ENCODE measurements at places on chromosomes 7 and 10.

DNA sequence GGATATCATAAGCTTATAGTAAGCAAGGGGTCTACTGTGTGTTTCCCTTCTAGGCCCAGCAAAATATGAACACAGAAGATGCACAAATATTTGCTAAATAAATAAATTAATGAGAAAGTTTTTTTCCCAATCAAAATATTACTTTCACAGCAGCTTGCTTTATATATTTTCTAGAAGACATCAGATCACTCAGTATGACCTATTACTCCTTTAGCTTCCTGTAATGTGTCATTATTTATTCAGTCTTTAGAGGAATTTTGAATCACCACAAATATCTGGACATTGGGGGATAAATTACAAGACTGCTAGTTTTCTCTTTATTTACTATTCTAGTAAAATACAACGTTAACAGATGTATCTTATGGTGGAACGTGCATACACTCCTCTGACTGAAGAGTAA is 765.8 kb upstream of the POM121L12 start:
- DNase-seq = no peak

- DNase-seq = no peak
Observed at GRCh38 chr10:76324283-76324682, 892.9 kb downstream of the LRMDA start.

- no peak for DNase-seq
Observed at GRCh38 chr10:57815949-57816348, 451.7 kb downstream of the IPMK start.

DNA sequence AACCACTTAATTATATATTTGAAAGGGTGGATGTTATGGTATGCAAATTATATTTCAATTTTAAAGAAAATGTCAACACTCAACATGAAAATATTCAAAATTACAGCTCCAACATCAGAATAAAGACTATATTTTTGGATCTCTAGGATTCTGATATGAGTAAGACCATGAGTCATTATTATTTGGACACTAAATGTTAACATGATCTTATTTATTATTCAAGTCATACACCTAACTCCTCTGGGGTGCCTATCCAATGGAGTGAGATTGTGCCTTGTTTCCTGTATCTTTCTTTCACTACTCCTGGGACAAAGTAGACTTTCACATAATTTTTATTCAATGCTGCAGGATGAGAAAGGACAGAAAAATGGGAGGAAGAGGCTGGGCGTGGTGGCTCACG is 135.2 kb upstream of the PRSS1 start:
- DNase-seq = no peak

- DNase-seq = no peak
Observed at GRCh38 chr7:38878694-38879457, 30.1 kb downstream of the VPS41 start.

DNA sequence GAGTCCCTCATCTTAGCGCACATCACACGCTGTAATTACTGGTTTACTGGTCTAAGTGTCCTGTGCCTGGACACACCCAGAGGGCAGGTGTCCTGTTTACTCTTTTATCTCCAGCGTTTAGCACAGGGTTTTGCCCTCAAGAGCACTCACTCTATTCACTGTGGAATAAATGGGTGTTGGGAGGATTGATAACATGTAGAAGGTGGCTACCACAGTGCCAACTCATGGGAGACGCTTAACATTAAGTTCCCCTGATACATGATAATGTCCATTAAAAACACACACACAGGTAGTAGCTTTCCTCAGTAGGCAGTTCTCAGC is 96.1 kb upstream of the EFCAB10 start:
- no peak for DNase-seq

DNA sequence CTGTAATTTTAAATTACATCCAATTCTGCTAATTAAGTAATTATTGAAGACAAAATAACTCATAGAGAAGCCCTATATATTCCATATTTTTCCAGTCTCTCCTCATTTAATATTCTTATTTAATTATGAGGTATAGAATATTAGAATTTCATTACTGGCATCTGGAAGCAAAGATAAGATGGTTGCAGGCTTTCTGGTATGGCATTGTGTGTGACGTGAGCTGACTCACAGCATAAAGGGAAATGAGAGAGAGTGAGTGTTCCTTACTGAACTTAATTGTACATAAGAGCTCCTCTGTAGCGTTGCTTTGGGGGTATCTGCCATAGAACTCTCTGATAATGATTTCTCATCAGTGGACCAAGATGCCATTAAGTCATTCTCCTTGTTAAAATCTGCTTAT is 127.4 kb upstream of the TEX47 start:
- no peak for DNase-seq

GRCh38 chr7:121714559-121715303 is 158.2 kb upstream of the PTPRZ1 start:
- DNase-seq = no peak

DNA sequence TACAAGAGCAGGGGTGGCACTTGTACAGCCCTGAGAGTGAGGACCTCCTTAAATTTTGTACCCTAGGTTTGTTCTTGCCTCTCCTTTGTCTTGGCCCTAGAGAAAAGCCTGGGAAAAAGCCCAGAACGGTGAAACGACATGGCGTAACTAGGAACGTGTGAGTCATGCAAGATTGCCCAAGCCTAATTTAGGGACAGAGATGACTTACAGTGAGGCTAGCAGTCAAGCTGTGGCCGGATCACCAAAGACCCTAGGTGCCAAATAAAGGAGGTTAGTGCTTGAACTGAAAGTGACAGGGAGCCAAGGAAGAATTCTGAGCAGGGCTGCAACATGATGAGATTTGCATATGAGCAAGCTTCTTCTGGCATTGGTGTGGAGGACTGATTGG is 25.1 kb downstream of the TBXAS1 start:
- no peak for DNase-seq

DNA sequence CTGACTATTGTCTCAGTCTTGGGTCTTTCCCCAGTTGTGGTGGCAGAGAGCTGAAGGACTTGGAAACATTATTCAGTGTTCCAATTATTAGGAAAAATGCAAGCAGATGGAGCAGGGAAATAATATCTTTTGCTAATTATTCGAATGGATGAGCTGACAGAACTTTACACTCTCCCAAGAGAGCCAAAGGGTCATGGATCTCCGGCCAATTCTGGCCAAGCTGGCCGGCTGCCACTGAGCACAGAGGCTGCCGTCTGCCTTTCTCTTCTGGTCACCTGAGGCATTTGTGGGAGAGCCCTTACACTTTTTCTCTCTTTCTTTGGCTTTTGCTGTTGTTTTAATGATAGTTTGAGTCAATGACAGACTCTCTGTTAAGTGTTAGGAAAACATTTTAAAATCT is 22.2 kb upstream of the CNTNAP2 start:
- DNase-seq = no peak

- DNase-seq = no peak
Observed at GRCh38 chr7:31362401-31362800, 21.9 kb upstream of the NEUROD6 start.

DNA sequence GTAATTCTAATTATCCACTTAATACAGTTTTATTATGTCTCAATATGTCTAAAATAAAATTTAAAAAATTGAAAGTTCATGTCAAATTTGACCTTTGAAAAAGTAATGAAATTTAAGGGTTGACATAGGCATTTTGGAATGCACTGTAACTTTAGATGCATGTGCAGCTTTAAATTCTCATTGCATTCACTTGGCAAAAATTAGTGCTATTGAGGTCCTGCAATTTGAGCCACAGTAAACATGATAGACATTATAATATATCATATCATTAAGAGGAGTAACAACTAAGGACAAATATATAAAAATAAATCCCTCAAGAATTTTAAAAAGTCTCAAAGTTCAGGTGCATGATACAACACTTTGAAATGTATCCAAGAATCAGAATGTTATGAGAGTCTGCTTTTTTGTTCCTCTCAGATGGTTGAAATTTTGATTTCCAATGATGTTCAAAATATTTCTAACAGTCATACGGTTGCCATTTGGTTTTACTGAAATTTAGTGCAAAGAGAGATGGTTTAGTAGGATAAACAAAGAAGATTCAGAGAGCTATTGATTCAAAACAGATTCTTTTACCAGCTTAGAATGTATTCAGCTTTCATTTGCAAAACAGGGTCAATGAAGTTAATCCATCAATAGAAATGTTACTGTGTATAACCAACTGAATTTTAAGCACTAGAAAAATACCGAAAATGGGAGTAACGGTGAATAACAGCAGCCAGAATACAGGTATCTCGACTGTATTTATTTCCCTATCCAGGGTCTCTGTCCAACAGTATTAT is 71.8 kb downstream of the SEMA3A start:
- DNase-seq = no peak

GRCh38 chr10:11713186-11713743 is 28.9 kb upstream of the ECHDC3 start:
- DNase-seq = no peak

Data from stimulated activated CD4-positive, alpha-beta T cell treated with anti-CD3 and anti-CD28 coated beads, Interleukin-12 subunit alpha, Interleukin-12 subunit beta, amount 100 ng/mL, for 48 hours (primary cell).